ENCODE measurements at places on chromosomes 3 and 15.

- peak; percentile 93 for DNase-seq
Observed at GRCh38 chr15:75204340-75205063, 2.8 kb downstream of the C15orf39 start.

GRCh38 chr15:91966194-91966552 lies 112.7 kb downstream of the SLCO3A1 start:
- DNase-seq, result no peak

DNA sequence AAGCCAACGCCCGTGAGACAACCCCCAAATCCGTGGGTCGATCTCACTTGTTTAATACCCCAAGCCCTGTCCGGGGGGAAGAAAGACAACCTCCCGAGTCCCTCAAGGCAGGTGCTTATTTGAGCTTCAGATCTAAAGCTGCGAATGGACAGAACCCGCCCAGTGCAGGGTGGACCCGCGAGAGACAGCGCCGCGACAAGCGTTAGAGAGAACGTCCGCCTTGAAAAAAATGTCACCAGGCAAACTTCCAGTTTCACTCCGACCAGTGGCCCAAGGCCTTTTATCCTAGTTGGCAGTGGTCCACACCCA lies 740 bp upstream of the OXSR1 start:
- DNase-seq, result no peak

- peak; percentile 54 for DNase-seq
Observed at GRCh38 chr3:31981206-31982181, at the start of the genes OSBPL10 and ZNF860. OSBPL10 (minus strand) TSS chr3:31981262; CDS start chr3:31981179, 83 bp downstream. ZNF860 (plus strand) TSS chr3:31981750; CDS start chr3:31989080, 7,330 bp downstream.

DNA sequence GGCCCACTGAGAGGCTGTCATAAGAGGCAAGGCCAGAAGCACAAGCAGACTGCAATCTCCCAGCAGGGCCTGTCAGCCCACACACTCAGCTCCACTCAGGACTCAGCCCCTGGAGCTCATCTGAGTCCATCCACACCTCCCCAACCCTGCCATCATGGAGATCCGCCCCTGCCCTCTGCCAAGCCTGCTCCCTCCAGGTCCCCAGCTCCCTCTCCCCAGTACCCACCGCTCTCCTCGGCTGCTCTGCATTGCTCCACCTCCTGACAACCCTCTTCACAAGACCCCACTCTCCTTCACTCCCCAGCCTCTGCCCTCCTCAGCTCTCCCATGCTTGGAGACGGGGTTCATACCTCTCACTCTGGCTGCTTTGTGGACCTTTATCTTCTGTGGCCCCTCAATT lies 11.1 kb downstream of the POC1A start:
- no peak for DNase-seq

DNA sequence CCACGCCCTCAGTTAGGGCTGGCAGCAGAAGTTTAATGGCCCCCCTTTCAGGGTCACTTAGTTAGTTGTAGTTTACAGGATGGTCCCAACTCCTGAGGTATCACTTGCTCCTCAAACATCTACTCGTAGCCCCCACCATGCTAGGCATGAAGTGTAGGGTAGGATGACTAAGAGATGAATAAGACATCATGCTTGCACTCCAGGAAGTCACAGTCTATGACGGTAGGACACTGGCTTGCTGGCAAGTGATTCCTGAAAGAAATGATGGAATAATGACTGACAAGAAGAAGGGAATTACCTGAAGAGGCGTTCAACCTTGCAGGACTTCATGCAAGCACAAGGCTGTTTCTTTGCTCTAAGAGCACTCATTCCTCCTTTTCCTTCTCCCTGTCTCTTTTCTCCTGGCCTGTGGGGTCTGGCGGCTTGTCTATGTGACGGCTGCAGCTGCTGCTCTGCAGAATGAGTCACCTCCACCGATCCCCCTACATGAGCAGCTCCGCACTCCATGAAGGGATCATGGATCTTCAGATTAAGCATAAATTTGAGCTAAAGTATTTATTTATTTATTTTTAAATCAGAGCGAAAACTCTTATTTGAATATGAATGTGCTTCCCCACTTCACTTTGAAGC lies 82.9 kb upstream of the BOC start:
- no peak for DNase-seq

- no peak for DNase-seq
Observed at GRCh38 chr3:57948781-57949242, 59.4 kb upstream of the FLNB start.

- peak; percentile 43 for DNase-seq
Observed at GRCh38 chr3:79310016-79310415, 457.8 kb downstream of the ROBO1 start.

GRCh38 chr3:165440380-165440779 lies 244.2 kb upstream of the SLITRK3 start:
- DNase-seq, result no peak

DNA sequence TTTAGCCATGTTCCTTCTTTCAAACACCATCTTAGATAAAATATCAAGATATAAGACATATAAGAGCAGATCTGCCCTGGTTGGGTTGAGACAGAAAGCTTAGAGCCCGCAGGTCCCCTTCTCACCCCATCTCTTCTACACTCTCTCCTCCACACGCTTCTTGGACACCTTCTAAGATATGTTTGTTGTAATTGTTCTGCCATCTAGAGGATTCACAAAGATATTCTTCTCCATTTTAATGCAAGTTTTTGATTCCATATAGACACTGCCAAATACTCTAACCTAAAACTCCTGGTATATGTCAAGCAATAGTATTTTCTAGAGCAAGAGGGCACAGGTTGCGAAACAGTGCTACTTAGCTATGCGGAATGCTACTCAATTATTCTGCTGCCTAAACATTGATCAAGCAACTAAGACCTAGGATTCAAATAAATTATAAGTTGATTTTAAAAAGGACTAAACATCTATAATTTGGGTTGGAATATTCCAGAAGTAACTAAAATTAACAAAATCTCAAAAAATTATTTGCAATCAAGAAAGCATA lies 6.8 kb downstream of the CHRM5 start:
- no peak for DNase-seq

DNA sequence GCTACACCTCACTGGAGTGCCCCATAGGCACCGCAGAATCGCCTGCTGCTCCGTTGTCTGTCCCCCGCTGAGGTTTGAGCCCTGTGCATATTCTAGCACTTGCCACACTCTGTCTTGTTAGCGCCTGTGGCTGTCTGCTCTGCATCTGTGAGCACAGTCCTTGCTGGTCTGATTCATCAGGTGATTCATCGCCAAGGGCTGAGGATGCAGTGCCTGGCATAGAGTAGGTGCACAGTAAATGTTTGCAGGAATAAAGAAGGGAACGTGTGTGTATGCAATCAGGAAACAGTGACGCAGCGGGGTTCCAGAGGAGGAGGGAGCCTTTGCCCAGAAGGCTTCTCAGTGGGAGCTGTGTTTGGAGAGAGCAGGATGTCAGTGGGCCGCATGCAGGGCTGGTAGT lies 124.0 kb upstream of the PLXNA1 start:
- DNase-seq, result no peak

- no peak for DNase-seq
Observed at GRCh38 chr3:178082326-178082906, 453.8 kb upstream of the KCNMB2 start.
